ENCODE measurements at places on chromosomes 5 and 9.
A peak's percentile ranks its signal among the peaks of the same experiment; 100 is the strongest.

DNA sequence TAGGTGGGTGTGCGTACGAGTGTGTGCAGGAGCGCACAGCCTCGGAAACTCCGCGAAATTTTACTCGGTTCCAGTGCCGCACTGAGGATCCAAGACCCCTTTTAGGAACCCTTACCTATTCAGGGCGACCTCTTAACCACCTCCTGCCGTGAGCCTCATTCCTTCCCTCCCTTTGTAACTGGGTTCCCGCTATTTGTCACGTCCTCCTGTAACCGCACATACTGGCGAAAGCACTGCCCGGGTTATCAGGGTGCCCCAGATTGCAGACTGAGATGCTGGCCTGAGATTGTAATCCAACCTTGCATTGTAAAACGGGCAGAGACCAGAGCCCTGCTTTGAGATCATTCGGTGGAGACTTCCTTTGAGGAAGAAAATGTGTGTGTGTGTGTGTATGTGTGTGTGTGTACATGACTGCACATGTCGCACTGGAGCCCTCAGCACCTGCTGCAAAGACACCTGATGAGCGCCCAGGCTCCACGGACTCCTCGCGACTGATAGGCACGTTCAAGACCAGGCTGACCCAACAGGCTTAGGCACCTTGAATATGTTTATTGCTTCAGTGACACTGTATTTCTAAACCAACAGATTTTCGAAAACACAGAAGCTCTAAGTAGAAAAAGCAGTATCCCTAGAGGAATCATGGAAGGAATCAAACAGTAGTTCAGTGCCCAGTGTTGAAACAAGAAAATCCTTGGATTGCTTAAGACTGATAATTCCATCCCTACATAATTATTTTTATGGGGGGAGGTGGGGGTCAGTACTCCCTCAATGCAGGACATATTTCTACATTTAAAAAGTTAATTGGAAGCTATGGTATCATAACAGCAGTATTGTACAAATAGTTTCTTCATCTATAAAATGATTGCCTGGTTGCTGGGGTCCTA, 86.5 kb upstream of the TNFAIP8 start:
- no peak for DNase-seq

DNA sequence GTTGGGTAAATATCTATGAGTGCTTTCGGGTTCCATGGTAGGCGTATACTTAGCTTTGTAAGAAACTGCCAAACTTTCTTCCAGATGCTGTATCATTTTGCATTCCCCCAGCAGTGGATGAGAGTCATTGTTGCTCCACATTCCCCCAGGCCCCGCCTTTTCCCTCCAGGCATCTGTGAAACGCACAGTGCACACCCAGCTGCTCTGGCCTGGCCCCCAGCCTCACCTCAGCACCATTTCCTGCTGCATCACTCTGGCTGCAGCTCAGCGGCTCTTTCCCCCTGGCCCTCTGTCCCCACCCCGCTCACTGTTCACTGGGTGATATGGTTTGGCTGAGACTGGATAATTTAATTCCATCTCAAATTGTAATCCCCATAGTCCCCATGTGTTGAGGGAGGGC, 76.6 kb upstream of the SPTLC1 start:
- DNase-seq: no peak

DNA sequence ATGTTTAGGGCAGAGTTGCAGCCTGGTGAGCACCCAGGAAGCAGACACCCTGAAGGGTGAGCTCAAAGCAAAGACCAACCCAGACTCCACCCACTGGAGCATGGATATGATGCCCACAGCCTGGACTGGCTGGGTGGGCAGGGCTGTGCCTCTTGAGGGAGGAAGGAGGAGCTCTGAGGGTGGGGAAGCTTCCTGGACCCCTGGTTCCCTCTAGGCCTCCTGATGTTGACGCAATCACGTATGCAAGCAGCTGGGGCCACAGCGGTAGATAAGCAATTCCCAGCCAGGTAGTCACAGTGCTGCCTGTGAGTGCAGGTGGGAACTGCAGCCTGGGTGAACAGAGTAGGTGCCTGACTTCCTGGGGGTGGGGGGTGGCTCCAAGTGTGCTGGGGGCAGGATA, 271.5 kb downstream of the CDK5RAP2 start:
- DNase-seq: no peak

GRCh38 chr5:95771892-95772291, 40.8 kb downstream of the RHOBTB3 start:
- no peak for DNase-seq

GRCh38 chr5:38660194-38660668, 103.8 kb upstream of the LIFR start:
- peak; percentile 91 for DNase-seq

GRCh38 chr9:106921341-106921899, 58.5 kb downstream of the ZNF462 start:
- DNase-seq: peak; percentile 77

- no peak for DNase-seq
Measured at GRCh38 chr9:84821431-84821830, 151.9 kb downstream of the NTRK2 start.

DNA sequence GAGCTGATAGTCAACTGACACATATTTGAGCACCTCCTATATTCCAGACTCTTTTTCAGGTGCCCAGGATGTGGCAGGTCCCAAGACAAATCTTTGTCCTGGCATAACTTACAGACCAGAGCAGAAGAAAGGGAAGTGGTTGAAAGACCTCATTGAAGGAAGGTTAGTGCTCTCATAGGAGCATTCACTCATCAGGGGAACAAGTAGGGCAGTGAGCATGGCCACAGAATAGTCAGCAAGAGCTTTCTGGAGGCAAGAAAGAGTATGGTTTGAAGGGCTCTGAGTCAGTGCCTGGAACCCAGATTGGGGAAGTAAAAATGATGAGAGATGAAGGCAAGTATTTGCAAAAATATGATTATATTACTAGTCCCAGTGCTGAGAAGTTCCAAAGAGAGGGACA, 25.0 kb upstream of the ERMP1 start:
- DNase-seq: no peak

- DNase-seq: no peak
Measured at GRCh38 chr9:4397917-4398316, 92.4 kb upstream of the SLC1A1 start.

- no peak for DNase-seq
Measured at GRCh38 chr9:130741831-130742449, 48.4 kb downstream of the EXOSC2 start.

DNA sequence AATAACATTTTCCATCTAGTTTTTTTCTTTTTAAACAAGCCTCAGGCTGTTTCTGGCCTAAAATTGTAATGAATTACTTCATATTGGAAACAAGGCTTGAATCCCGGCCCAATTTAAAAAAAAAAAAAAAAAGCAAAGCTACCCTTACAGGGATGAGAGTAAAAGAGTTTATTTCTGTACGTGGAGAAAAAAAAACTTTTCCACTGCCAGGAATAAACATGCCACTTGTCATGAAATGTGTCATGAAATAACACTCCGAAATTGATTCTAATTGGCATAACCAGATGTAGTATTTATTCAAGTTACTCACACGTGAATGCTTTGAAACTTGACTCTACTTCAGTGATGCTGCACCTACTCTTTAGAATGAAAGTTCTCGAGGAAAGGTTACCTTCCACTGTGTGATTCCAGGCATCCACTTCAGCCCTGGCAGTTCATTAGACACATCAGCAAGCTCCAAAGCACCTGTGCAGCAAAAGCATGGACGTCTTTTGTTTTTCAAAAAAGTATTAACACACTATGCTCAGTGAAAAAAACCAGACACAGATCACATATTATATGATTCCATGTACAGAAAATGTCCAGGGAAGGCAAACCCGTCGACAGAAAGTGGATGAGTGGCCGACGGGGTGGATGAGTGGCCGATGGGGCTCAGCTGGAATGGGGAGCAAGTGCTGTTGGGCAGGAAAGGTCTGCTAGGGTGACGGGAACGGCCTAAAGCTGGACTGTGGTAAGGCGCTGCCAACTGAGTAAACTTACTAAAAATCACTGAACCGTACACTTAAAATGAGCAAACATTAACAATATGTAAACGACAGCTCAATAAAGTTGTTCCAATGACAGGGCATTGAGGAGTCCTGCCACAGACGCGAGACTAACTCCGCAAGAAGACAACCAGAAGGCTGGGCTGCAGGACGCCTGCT, 21.2 kb downstream of the NSUN2 start:
- DNase-seq: no peak

DNA sequence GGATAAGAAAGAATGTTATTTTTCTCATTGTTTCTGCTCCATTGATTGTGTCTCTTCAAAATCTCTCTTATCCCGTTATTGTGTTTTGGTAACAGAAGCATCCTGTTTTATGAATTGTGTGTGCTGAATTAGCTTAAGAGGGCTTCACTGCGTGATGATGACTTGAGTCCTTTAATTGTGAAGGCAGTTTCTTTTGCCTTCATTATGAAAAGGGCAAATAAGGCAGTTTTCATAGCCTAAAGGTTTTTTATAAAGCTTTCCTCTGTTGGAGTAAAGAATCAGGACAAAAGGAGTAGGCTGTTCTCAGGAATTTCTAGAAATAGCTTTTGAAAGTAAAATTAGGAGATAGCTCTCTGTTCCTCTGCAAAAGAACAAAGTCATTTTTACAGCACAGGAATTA, 169.8 kb downstream of the FOCAD start:
- DNase-seq: no peak

GRCh38 chr5:72280581-72281069, 39.4 kb downstream of the MRPS27 start:
- no peak for DNase-seq

GRCh38 chr5:56674441-56674840, 140.9 kb upstream of the MAP3K1 start:
- no peak for DNase-seq

DNA sequence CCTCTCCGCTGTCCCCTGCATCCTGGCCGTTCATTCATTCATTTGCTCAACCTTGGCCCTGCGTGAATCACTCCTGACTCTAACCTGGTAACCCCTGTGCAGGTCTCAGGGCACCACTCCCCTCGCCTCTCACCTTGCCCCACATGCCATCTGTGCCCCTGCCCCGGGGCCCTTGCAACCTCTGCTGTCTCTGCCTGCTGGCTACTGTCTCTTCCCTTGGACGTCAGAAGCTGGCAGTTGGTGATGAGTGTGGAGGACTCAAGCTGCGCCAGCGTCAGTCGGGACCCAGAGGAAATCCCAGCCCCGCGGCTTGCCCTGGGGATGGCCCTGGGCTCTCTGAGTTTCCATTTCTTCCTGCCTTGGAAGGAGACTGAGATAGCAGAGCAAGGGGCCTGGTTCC, 154.9 kb downstream of the OLFM1 start:
- DNase-seq: no peak

DNA sequence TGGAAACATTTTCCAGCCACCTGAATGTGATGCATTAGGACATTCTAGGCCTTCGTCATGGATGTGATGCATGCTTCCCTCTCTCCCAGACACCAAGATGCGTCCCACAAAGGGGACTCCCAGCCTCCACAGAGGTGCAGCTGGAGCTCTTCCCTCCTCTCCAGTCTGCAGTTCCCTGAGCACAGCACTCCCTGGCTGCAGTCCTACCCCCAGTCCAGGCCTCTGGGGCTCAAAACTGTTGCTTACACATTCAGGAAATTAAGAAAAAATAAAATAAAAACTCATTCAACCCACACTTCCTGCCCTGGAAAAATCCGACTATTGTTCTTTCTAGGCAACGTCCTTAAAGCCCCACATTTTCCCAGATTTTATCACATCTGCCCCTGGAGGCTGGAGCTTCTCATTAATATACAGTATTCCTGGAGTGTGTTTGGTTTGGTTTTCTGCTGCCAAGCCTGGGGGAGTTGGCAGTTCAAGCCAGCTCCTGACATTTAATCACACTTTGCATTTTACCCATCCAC, 78.4 kb upstream of the ICE1 start:
- no peak for DNase-seq

- DNase-seq: no peak
Measured at GRCh38 chr9:9913276-9913832, 699.4 kb downstream of the PTPRD start.

GRCh38 chr5:156367597-156367996, 40.6 kb downstream of the SGCD start:
- no peak for DNase-seq

GRCh38 chr9:4324513-4324912, 24.6 kb upstream of the GLIS3 start:
- DNase-seq: no peak

DNA sequence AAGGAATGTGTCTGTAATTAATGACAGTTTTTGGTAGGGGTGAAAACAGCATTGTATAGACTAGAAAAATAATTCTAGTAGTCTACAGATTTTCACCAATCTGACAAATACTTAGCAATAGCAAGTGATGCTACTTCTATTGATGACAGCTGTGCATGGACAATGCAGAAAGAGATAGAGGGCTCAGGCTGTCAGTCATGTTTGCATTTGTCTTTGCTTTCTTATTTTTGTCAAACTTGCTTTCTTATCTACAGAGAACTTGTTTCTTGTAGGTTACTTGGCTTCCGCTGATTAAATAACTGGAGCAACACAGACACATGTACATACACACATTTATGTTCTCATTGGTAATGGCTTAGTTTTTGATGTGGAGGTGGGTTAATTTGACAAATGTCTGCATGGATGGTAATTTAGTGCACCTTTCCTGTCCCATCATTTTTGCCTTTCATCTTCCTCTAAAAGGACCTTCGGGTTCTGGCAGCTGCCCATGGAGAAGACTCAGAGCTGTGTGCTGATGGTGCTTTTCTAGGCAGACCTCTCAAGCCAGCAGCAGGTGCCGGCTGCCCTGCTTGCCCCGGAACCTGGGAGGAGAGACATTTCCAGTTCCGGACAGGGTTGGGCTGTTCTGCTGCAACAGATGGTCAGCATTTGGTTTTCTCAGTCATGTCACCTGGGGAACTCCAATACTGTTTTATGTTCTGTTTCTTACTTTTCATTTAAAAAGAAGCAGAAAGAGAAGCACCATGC, 28.8 kb downstream of the CAMK4 start:
- DNase-seq: no peak

DNA sequence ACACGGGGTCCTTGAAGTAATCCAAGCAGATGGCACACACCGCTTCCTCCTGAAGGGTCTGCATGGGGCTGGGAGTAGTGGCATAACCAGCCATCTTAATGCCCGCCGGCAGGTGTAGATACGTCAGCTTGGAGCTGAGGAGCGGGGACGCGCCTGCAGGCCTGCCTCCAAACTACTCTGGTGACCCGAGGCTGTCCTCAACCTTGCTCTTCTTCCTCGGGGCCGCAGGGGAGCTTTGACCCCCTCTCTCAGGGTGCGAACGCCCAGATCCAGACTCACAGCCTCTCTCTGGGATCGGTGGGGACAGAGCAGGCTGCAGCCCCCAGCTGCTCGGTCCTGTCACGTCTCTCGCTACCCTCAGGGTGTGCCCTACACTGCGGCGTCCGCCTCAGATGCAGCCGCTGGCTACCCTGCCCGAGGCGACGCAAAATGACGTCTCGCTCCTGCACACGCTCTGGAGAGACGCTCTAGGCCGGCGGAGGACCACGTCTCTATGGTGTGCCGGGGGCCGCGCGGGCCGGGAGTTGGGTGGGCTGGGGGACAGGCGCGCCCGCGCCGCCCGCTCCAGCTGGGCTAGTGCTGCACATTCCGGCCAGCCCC, at the start of gene TRIM52:
Gene TRIM52 (minus strand): TSS at position 424 of the 600 bp plus-strand sequence. CDS start 330 bp downstream, at position 94.
- no peak for DNase-seq

GRCh38 chr5:172870715-172871461, 36.8 kb downstream of the ERGIC1 start:
- DNase-seq: no peak

DNA sequence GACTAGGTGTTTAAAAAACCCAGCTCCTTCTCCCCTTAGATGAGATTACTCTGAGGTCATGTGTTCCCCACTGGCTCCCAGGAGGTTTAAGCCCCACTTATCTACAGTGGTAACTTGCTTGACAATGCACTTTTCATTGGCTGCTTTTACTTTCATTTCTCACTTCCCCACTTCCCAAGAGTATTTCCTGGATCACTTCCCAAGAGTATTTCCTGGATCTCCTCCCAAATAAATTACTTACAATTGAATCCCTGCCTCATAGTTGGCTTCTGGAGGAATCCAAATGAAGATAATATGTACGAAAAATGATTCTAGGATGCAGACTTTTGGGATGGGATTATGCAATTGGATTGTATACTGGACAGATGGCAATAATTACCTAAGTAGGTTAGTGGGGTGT, 47.1 kb upstream of the CHSY3 start:
- DNase-seq: no peak
